Mesothelial cell of epicardium (in vitro differentiated cells): ENCODE measurements at places on chromosomes 7 and 10.
A peak's percentile ranks its signal among the peaks of the same experiment; 100 is the strongest.

GRCh38 chr10:91512458-91512857 lies 102.3 kb downstream of the HECTD2 start:
- H3K4me1 ChIP-seq, result peaks cover 5% of the 10 kb centered on the region
- DNase-seq, result no peak
- no peak overlapping the region for H3K4me3 ChIP-seq
- no peak overlapping the region for H3K27ac ChIP-seq

DNA sequence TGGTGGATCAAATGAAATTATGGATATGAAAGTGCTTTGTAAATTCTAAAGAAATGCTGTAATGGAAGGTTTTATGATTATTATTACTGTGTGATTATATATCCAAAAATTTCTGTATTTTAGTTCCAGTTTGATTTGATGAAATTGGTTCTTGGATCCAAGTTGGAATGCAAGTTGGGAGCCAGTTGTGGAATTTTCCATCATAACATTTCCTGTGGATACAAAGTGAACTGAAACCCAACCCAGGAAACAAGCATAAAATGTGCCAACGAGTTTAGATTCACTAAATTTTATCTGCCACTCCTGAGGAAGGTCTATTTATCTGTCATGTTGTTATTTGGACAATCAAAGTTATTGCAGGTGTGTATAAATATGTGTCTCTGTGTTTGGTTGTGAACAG lies 131.4 kb upstream of the MDFIC start:
- DNase-seq, result no peak
- no peak overlapping the region for H3K27ac ChIP-seq
- no peaks in the 10 kb centered on the region for H3K27me3 ChIP-seq
- peaks cover 6% of the 10 kb centered on the region for H3K4me1 ChIP-seq

DNA sequence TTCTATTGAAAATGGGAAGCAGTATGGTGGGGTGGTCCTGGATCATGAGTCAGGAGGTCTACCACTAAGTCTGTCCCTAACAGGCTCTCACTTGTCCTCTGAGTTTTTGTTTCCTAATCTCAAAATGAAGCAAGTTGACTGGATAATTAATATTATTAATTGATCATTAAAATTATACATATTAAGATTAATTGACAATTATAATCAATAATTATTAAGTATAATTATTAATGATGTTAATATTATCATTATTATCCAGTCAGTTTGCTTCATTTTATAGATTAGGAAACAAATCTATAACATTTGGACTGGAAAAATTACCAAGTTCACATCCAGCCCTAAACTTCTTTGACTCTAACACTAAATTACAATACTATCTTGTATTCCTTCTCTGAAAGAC lies 174.2 kb upstream of the KMT2E start:
- no peak overlapping the region for H3K4me3 ChIP-seq
- H3K36me3 ChIP-seq, result no peaks in the 10 kb centered on the region
- peaks cover 12% of the 10 kb centered on the region for H3K4me1 ChIP-seq
- peaks cover 38% of the 10 kb centered on the region for H3K27me3 ChIP-seq
- no peak for DNase-seq

- H3K4me3 ChIP-seq, result no peak overlapping the region
- no peaks in the 10 kb centered on the region for H3K4me1 ChIP-seq
- no peak overlapping the region for H3K27ac ChIP-seq
- peaks cover 4% of the 10 kb centered on the region for H3K27me3 ChIP-seq
These were observed 501.2 kb upstream of the COBL start for GRCh38 chr7:51817694-51818225.

DNA sequence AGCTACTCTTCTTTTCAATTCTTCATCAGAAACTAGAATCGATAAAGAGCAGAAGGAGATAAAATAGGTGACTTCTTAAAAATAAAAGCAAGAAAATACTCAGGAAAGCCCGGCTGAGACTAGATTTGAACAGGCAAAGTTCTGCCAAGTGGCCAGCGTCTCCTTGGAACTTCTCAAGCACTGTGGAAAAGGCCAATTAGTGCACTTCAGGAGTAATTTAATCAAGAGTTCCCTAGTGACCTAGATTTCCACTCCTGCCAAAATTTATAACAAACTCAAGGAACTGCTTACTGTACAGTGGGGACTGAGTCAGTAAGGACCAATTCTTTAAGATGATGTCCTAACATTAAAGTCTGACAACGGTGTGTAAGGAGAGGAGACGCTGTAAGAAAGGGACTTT lies 57.3 kb downstream of the CHCHD3 start:
- no peak overlapping the region for H3K4me3 ChIP-seq
- DNase-seq, result no peak
- H3K4me1 ChIP-seq, result no peaks in the 10 kb centered on the region
- H3K27ac ChIP-seq, result no peak overlapping the region
- H3K36me3 ChIP-seq, result peaks cover 6% of the 10 kb centered on the region

DNA sequence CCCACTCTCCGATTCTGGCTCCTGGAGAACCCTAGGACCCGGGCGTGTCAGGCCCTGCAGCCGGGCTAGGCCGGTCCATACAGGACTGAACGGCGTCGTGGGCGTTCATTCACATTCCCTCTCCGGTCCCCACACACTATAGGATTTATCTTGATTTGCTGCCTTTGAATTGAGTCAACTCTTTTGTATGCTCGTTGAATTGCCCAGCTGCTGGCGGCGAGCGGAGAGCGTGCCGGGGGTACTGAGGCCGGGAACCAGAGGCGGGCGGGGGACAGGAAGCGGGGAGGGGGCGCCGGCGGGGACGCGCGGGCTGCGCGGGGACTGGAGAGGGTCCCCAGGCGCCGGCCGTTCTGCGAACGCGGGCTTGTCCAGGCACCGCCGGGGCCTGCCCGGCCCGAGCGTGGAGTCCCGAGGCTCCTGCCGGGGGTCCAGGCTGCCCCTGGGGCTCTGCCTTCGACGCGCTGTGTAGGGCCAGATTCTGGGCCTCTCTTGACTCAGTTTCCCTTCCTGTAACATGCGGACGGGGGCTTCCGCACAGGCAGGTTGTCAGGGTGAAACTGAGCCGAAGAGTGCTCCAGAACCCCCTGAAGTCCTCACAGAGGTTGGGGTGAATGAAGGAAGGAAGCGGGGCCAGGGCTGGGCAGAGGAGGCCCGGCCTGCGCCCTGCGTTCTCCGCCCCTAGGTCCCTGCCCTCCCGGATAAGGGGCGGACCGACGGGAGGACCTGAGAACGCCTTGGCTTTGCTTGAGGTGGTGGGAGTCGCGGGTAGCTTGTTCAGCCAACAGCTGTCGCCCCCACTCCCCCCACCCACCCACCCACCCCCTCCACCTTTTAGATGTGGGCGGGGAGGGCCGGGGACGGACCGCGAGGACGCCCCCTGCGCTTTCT lies 769 bp upstream of the ELFN1 start:
- no peaks in the 10 kb centered on the region for H3K36me3 ChIP-seq
- peak overlapping the region; percentile 55 for H3K4me3 ChIP-seq
- peaks cover 9% of the 10 kb centered on the region for H3K4me1 ChIP-seq
- peak overlapping the region; percentile 25 for H3K27ac ChIP-seq

GRCh38 chr7:1724118-1724910 lies 54.2 kb downstream of the ELFN1 start:
- no peak overlapping the region for H3K4me3 ChIP-seq
- H3K4me1 ChIP-seq, result no peaks in the 10 kb centered on the region
- H3K36me3 ChIP-seq, result peaks cover 5% of the 10 kb centered on the region
- no peak for DNase-seq
- peaks cover 1% of the 10 kb centered on the region for H3K27me3 ChIP-seq

DNA sequence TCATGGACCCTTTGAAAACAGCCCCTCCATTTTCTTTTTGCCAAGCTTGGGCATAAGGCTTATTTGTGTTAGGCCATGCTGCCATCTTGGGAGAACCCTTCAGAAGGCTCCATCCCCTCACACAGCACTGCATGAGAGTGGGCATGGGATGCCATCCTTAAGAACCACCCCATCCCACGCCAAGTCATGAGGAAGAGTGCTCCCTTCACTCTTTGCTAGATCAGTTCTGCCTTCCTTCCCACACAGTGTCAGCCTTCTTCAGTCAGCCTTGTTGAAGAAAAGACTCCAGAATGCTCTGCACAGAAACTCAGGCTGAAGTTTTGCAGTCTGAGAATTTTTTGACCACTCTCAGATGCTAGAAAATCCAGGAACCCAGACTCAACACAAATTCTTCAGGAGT lies 15.5 kb upstream of the CHN2 start:
- no peaks in the 10 kb centered on the region for H3K27me3 ChIP-seq
- no peak for DNase-seq
- H3K4me1 ChIP-seq, result no peaks in the 10 kb centered on the region
- no peak overlapping the region for H3K27ac ChIP-seq

DNA sequence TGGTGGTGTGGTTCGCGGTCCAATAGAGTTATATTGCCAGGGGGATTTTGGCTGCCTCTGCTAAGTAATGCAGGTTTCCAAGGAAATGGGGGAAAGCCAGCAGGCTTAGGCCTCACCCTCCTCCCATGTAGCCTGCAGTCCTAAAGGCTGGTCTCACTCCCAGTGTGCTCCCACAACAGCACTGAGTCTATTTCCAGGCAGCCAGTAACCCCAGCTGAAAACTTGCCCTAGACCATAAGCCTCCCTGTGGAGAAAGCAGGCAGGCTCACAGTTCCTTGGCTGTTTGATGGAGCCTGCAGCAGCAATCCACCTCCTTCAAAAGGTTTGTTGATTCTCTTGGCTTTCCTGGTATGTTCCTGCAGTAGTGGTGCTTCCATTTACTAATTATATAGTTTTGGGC lies 220.0 kb upstream of the ZNF804B start:
- peaks cover 1% of the 10 kb centered on the region for H3K27me3 ChIP-seq
- no peak for DNase-seq
- H3K4me3 ChIP-seq, result no peak overlapping the region

- H3K36me3 ChIP-seq, result peaks cover 10% of the 10 kb centered on the region
- H3K27ac ChIP-seq, result peak overlapping the region; percentile 93
- peaks cover 56% of the 10 kb centered on the region for H3K4me1 ChIP-seq
- H3K27me3 ChIP-seq, result no peaks in the 10 kb centered on the region
- no peak for DNase-seq
These were observed 21.4 kb downstream of the DNAJB12 start for GRCh38 chr10:72333112-72334015.

GRCh38 chr10:112613620-112614019 lies 166.6 kb downstream of the VTI1A start:
- DNase-seq, result no peak
- H3K27ac ChIP-seq, result no peak overlapping the region
- H3K4me3 ChIP-seq, result no peak overlapping the region
- H3K27me3 ChIP-seq, result no peaks in the 10 kb centered on the region

GRCh38 chr7:91953618-91954017 lies 13.0 kb downstream of the AKAP9 start:
- no peak overlapping the region for H3K4me3 ChIP-seq
- peaks cover 17% of the 10 kb centered on the region for H3K36me3 ChIP-seq
- DNase-seq, result no peak

- peaks cover 2% of the 10 kb centered on the region for H3K4me1 ChIP-seq
- H3K27ac ChIP-seq, result no peak overlapping the region
- no peaks in the 10 kb centered on the region for H3K27me3 ChIP-seq
These were observed 4.9 kb upstream of the KLHL7 start for GRCh38 chr7:23100697-23101096.

GRCh38 chr10:108070789-108071188 lies 906.3 kb upstream of the SORCS1 start:
- no peaks in the 10 kb centered on the region for H3K4me1 ChIP-seq
- no peak overlapping the region for H3K4me3 ChIP-seq
- DNase-seq, result no peak
- H3K27me3 ChIP-seq, result peaks cover 3% of the 10 kb centered on the region
- H3K36me3 ChIP-seq, result no peaks in the 10 kb centered on the region

DNA sequence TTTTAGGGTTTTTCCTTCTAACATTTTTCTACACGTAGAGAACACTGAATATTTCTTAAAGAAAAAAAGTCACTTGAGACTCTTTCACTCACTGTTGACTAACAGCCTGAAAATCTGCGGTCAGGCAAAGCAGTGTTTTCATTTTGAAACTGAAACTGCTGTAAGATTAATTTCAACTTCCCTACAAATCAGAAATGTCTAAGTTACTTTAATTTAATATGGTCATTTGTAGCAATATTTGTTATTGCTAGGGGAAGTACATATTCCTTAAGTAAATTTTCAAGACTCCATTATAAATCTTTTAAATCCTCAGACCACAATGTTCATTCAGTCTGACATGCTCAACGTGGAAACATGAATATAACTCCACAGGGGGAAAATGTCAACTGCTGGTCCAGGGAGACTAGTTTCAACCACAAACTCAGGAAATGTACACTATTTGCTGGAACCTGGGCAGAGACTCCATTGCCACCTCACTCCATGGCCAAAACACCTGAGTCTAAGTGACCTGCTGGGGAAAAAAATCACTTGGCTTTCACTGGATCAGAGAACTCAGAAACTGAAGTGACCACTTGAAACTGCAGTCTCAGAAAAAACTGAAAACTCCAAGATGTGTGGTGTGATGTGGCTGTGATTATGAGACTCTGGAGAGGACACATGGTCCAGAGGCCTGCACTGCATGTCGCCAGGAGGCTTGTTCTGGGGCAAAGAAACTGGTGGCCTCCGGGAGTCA lies 161.2 kb downstream of the TAX1BP1 start:
- peaks cover 2% of the 10 kb centered on the region for H3K4me1 ChIP-seq
- peak overlapping the region; percentile 21 for H3K27ac ChIP-seq
- H3K4me3 ChIP-seq, result no peak overlapping the region

DNA sequence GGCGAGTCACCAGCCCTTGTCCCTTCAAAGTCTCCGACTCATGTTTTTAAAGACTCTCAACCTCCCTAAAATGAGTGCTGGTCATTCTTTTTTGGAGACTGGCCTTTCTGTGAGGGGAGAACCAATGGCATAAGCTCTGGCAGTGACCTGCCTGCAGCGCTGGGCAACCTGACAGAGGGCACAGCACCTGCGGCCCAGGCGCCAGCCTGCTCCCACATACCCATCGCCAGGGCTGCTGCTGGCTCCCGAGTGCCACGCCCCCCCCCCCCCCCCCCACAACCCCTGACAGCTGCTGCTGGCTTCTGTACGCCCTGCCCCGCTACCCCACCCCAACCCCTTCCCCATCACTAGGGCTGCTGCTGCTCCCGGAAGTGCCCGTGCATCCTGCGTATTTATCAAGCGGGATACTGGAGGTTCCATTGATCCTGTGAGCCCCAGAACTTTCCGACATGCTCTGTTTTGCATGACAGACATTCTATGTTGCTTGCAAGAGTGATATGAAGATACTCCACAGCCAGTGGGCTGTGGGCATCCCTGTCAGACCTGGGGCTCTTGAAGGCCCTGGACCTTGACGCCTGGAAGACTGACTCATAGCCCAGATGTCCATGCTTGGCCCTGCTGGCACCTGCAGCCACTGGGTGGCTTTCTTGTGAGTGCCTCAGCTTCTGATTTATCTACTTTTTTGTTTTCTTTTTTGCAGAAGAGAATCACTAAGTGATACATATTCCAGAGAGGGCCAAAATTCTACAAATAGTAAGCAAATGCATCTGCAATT lies 243.9 kb downstream of the ZMYND11 start:
- peaks cover 56% of the 10 kb centered on the region for H3K36me3 ChIP-seq
- no peak overlapping the region for H3K27ac ChIP-seq
- H3K4me1 ChIP-seq, result peaks cover 58% of the 10 kb centered on the region
- no peaks in the 10 kb centered on the region for H3K27me3 ChIP-seq

DNA sequence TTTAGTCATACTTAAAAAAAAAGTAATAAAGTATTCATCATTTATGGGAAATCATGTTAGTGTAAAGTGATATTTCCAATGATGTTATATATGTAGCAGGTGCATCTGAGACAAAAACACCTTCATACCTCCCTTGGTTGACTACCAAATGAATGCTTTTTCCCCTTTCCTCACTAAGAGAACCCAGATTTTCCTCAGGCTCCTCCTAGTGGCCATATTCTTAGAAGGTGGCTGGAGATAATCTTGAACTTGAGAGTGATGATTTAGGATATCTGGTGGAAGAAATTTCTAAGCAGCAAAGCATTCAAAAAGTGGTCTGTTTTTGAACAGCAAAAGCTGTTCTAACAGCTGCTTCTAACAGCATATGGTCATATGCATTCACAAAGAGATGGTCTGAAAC lies 16.8 kb upstream of the DNAH11 start:
- no peak overlapping the region for H3K27ac ChIP-seq
- H3K4me1 ChIP-seq, result no peaks in the 10 kb centered on the region
- H3K4me3 ChIP-seq, result no peak overlapping the region
